Mucosa of gallbladder (tissue), 1 donor: ENCODE measurements at places on chromosomes 7 and 10.

GRCh38 chr7:31336202-31337001 is 4.1 kb downstream of the NEUROD6 start:
- DNase-seq = no peak

DNA sequence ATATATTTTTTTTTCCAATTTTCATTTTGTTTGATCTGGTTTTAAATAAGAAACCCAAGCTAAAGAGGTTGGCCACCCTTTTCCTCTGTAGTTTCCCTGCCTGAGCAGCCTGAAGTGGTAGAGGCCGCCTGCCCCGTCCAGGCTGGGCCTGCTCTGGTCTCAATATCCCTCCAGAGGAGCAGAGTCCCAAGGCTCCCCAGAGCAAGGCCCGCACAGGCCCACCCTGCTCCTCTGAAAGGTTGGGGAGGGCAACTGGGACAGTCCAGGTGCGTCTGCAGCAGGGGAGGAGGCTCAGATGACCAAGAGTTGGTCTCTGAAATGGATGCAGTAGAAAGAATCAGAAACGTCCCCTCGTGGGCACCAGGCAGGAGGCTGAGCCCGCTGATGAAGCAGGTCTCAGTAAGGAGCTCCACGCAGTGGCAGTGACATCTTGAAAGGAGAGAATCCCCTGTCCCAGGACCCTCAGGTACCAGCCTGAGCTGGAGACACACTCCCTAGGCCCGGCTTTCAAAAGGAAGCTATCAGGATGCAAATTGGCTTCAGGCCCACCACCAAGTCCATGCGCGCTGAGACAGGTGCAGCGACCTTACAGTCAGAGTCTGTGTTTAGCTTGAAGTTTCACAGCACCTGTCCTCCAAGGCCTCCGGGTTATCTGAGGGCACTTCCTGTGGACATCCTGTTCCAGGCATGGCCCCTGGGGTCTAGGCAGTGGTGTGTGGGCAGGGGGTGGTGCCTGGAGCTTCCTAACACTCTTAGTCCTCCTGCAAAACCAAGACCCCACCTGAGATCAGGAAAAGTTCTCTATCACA is 37.7 kb downstream of the EN2 start:
- DNase-seq = no peak

GRCh38 chr10:23493711-23494110 is 54.8 kb downstream of the OTUD1 start:
- no peak for DNase-seq

DNA sequence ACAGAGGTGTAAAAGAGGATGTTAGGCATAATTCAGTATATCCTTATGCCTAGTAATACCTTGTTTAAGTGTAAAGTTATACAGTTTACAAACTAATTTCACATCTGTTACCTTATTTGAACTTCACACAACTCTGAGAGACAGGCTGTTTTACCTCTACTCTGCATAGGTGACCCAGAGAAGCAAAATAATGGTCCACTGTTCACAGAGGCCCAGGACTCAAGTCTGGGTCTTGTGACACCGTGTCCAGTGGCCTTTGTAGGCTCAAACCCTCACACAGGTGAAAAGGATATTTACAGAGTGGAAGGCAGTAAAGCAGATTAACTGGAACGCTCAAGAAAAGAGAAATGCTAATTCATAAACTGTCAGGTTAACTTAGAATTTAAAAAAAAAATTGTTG is 32.1 kb downstream of the ASAH2 start:
- no peak for DNase-seq

DNA sequence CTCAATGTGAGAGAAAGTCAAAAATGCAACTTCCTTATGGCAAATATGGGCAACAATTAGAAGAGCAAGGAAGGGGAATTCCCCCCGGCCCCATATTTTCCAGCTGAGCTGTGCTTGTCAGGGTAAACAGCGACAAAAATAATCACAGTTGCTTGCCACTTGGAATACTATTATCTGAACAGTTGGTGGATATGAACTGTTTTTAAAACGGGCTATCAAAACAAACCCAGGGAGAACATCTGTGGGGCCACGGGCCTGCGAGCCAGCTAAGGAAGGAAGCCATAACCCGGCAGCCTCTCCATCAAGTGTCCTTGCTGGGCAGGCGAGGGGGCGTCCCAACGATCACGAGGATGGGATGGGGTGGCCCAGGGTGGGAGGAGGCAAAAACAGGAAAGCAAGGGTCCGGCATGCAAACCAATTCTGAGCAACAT is 228.4 kb downstream of the ARHGAP12 start:
- DNase-seq = no peak

DNA sequence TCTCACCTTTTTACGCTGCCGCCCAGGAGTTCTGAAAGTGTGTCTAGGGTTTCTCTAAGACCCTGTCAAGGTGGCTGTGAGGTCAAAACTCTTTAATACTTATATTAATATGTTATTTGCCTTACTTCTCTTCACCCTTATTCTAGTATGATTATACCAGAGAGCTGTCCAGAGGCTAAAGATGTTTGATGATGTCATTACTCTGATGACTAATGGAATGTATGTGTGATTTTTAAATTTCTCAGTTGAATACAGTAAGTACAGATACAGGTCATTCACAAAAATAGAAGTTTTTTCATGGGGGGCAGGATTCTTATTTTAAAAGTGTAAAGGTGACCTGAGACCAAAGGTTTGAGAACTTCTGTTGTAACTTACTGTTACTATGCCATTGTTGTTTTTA is 150.6 kb upstream of the FOXP2 start:
- DNase-seq = no peak

GRCh38 chr7:115635376-115635775 is 395.2 kb downstream of the TFEC start:
- no peak for DNase-seq

DNA sequence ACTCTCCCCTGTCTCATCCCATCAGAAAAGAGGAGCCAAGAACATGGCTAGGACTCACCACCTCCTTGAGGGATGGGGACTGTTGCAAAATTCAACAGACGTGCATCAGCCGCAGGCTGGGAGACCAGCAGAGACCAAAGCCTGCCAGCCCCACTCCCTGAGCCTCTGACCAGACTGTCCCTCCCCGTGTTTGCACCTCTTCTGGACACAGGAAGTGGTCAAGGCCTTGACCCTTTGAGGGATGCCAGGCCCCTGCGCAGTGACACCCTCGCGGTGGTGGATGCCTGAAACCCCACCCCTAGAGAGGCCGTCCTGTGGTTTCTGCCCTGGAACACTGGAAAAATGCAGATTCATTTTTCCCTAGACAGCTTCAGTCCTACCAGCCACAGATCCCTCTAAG is 128.4 kb upstream of the TCF7L2 start:
- no peak for DNase-seq

DNA sequence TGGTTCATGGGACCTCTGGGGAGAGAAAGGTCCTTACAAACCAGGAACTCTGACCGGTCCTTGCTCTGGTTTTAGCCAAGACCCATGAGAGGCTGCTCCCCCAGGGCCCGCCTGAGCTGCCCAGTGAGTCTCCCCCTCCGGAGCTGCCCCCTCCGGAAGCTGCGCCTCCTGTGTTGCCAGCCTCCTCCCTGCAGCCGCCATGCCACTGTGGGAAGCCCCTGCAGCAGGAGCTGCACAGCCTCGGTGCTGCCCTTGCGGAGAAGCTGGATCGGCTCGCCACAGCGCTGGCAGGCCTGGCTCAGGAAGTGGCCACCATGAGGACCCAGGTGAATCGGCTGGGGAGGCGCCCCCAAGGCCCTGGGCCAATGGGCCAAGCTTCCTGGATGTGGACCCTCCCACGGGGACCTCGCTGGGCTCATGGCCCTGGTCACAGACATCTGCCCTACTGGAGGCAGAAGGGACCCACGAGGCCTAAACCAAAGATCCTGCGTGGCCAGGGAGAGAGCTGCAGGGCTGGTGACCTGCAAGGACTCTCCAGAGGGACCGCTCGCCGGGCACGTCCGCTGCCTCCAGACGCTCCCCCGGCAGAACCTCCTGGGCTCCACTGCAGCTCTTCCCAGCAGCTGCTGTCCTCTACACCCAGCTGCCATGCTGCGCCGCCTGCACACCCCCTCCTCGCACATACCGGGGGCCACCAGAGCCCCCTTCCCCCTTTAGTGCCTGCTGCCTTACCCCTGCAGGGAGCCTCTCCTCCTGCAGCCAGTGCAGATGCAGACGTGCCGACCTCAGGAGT is 40.1 kb downstream of the ZNF467 start:
- DNase-seq = no peak

DNA sequence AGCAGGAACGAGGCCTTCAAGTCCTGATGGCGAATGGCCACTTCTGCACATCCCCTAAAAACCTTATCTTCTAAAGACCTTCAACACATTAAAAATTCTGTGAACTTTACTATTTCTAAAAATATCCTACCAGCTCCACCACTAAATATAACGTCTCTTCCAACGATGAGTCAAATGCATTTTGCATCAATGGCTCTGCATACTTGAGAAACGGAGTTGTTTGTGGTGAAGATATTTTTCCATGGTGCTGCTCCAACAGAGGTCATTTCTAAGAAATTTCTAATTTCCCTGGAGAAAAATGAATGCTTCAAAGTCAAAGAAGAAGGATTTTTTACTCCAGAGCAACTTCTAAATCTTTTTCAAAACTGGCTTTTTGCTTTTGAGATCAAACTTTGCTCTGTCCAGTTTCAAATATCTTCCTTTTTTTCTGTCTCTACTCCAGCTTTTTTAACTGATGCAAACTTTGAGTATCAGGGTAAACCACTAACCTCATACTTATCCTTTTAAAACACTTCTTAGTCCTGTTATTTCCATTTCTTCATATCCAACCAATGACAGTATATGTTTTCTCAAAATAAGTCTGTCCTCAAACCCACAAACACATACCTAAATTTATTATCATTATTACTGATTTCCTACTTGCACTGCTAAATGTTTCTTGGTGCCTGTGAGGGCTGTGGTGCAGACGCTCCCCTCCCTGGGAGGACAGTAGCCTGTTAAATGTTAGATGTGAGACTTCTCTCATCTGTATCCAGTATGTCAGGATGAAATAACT is 258.1 kb downstream of the KLF6 start:
- DNase-seq = no peak

- no peak for DNase-seq
Observed at GRCh38 chr7:24025094-24025493, 258.9 kb upstream of the NPY start.

DNA sequence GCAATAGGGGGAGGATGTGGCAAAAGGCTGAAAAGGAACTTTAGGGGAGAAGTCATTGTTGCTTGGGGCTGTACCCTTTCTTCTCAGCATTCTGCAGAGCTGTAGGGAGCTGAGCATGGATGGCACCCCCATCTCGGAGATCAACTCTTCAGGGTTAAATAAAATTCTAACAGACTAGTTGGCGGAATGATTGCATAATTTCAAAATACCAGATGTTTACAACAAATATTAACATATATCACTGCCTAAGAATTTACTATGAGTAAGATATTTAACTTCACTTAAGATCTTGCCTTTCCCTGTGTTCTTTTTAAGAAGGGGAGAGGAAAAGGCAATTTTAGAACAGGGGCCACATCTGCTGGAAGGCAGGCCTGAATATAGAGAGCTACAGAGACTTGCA is 509 bp upstream of the OR2F1 start:
- DNase-seq = no peak

GRCh38 chr10:74077416-74077815 is 73.2 kb downstream of the AP3M1 start:
- no peak for DNase-seq

- no peak for DNase-seq
Observed at GRCh38 chr7:142303650-142304049, 45.8 kb upstream of the PRSS58 start.

GRCh38 chr10:132448248-132448731 is 51.3 kb downstream of the PWWP2B start:
- DNase-seq = peak; percentile 71

DNA sequence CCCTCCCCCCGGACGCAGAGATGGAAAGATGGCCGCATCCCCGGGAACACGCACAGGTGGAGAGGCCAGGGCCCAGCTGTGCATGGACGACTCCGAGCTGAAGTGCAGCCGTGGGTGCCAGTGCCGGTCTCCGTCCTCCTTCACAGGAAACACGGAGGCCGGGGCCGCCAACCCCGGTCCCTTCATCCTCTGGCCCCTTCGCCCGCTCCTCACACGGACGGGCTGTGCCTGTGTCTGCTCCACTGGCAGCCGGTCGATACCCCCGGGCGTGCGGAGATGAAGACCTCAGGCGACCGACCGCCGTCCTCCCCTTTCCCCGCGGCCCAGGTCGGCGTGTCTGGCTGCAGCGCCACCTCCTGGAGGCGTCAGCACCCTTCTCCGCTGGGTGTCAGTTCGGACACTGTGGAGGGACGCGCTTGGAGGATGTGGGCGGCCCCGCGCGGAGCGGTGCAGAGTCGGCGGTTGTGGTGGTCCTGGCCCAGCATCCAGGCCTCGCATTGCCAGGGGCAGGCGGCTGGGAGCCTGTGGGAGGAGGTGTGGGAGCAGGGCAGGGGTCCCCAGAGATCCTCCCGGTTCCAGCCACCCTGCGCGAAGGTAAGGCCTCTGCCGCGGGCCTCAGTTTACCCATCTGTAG is 9.9 kb downstream of the ZNF511 start:
- DNase-seq = peak; percentile 48

DNA sequence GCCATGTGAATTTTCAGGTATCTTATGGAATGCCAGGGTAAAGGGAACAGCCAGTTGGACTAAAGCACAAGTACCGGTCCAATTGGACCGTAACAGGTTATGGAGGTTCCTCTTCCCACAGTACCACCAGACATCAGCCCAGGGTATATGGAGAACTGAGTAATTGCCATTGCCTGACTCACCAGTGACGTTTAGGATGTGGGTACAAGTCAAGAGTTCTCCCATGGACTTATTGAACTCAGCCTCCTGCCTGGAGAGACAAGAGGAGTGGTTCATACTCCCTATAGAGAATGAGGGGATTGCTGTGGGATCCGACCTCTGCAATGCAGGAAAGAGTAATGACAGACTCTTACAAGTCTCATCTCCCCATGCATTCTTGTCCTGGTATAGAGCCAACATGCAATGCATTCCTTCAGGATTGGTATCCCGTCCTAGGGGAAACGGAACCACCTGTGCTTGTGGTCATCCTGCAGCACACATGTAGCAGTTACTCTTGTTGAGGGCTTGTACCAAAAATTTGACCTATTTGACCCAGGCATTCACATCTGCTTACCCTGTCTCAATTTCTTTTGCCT is 30.7 kb upstream of the ELOVL3 start:
- no peak for DNase-seq

GRCh38 chr7:90769036-90769435 is 172.9 kb downstream of the CDK14 start:
- DNase-seq = no peak

DNA sequence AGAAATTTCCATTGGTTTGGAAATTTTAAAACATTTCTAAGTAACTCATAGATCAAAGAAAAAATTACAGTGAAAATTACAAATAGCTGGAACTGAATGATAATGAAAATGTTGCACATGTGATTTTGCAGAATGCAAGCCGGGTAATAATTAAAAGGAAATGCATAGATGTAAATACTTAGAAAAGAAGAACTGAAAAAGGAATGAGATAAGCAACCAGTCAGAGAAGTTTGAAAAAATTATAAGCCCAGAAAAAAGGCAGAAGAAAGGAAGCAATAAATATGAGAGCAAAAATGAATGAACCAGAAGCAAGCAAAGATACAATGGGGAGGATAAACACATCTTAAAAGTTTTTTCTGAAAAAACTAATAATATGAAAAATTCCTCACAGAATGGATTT is 3.2 kb upstream of the TMEM273 start:
- no peak for DNase-seq
